Substantia nigra (tissue), 51 donors: ENCODE measurements at places on chromosomes 12 and 14.

GRCh38 chr12:64679487-64680001 lies 69.2 kb downstream of the RASSF3 start:
- peak; percentile 5 for DNase-seq

GRCh38 chr12:39144613-39145061 lies 239.2 kb upstream of the CPNE8 start:
- no peak for DNase-seq

DNA sequence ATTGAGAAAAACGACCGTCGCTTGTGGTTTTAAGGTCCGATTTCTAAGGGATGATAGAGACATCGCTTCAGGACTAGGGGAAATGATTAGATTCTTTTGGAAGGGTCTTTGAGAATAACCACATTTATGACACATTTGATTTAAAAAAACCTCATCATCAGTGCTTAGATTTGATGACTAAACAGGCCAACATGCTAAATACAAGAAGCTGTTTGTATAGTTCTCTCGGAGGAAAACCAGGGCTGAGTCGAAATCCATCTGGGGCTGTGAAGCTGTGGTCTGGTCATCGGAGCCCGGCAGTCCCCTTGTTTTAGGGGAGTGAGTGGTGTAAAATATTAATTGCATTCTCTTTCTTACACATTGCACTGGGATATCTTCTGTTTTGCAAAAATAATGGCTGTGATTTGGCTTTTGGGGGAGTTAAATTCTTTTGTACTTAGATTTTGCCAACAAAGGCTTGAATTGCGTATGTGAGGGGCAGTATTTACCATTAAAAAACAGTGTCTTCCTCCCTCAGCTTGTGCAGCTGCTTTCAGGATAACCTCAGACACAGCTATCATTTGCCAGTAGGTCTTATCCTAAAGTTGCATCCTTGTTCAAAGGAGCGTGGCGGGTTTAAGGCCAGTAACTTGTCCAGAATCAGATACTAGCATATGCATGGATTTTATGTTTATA lies 550 bp downstream of the GNG2 start:
- DNase-seq, result no peak

- no peak for DNase-seq
Observed at GRCh38 chr12:131946757-131947156, 3.0 kb upstream of the EP400 start.

- no peak for DNase-seq
Observed at GRCh38 chr12:66066137-66066928, 64.2 kb downstream of the LLPH start.

DNA sequence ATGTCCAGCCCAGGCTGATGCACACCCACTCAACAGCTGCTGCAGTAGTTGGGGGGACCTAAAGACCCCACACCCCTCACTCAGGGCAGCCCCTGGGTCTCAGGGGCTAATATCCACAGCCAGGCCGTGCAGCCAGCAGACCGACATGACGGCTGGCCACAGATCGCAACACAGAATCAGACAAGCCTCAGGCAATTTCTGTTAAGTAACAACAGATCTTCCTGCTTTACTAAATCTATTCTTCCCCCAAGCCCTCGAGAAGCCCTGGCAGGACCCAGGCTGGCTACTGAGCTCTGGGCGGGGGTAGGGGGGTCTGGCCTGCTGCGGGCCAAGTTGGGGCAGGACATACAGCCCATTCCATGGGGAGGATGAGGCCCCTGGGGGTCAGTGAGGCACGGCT lies 28.0 kb upstream of the NUDT14 start:
- no peak for DNase-seq
